ENCODE measurements at places on chromosomes 1 and 21.
A peak's percentile ranks its signal among the peaks of the same experiment; 100 is the strongest.

GRCh38 chr1:8017495-8018197 lies 8.5 kb downstream of the ERRFI1 start:
- no peak for DNase-seq

DNA sequence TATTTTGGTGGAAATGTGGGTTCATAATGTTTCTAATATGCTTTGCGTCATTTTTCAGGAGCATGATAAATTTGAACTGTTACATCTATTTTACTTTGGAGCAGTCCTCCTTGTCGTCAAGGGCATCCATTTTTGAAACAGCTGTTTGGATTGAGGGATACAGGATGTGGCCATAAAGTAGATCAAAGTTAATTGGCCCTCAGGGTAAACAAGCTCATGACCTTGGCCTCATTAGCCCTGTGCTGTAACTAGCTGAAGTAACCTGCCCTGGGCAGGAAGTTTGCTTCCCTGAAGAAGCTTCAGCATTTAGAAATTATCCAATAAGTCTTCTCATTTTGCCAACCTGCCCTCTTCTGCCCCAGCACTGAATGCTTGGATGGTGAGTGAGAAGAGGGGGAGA lies 24.8 kb upstream of the RGL1 start:
- DNase-seq, result no peak

DNA sequence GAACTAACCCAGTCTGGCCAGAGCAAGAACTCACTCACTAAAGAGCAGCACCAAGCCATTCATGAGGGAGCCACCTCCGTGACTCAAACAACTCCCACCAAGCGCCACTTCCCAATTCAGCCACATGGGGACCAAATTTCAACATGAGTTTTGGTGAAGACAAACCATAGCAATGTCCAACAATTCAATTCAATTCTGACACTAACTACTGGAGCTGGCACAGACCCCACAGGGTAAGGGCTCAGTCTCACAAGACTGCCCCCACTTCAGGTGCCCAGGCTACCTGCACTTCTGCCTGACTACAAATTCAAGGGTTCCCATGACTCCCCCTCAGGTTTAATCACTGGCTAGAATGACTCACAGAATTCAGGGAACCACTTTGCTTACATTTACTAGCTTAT lies 48.8 kb upstream of the RAP1A start:
- DNase-seq, result no peak

DNA sequence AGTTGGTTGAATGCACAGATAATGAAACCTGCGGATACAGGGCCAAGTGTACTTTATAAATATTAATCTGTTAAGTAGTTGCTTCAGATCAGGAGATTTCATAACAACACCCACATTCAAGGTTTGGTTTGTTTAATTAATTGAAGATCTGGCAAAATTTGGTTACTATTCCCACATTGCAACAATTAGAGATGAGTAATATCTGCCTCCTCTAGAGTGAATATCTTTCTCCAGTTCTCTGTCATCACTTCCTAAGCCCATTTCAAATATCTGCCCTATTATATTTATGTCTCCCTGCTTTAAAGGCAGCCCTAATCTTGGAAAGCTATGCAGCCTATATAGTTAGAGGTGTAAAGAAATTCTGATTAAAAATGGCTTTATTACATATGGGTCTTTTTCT lies 61.4 kb downstream of the PPP2R5A start:
- DNase-seq, result no peak

DNA sequence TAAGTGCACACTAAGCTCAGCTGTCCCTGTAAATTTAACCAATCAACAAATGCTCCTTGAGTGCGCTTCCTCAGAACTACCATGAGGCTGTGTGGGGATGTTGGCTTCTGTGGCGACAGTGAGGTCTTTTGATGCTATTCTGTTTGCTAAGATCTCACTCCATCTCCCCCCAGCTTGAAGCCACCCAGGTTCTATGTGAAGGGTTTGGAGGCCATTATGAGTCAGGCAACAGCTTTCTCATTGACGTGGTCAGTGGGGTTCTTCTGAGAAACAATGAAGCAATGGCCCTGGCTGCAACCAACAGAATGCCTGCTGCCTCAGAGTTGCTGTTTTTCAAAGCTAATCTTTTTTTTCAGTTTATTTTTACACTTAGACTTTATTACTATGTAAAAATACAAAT lies 205.5 kb downstream of the PTBP2 start:
- DNase-seq, result no peak

- no peak for DNase-seq
Observed at GRCh38 chr1:16173447-16174260, 17.8 kb upstream of the EPHA2 start.

DNA sequence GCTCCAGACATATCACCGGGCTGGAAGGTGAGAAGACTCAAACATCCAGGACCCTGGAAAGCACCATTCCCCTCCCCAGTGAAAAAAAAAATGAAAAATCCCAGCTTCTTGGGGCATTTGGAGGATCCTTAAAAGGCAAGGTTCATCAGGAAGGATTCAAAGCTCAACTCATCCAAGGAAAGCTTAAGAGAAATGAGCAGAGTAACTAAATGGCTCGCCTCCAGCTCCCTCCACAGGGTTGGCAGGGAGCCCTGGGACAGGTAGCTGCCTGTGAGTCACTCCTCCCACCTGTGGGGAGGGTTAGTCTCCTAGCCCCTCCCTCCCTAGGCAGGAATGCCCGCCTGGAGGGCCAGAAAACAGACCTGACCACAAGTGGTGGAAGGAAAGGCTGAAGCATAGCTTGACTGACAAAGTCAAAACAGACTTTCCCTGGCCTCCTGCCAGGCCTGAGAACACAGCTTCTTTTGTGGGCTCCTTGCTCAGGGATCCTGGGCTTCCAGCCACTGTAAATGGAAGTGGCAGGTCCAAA lies 712 bp upstream of the LAMB3 start:
- peak; percentile 7 for DNase-seq
